ENCODE measurements at places on chromosomes 4 and X. TPM values are rescaled to one million over a fixed set of nuclear protein-coding genes. Genes with fewer than 3 reads are reported as not detected.

DNA sequence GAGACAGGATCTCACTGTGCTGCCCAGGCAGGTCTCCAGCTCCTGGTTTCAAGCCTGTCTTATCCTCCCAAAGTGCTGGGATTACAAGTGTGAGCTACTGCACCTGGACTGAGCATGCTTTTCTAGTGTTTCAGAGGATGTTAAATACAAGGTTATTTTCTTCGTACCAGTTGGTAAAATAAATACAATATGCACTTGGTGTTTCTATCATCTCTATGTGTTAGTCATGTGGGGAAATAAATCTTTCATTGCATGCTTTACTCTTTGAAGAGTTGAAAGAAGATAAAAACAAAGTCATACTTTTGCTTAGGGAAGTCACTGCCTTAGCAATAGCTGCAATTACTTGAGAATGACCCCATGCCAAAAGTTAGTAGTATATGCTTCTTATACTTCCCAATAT is 162.3 kb downstream of the PCDH7 start:
- DNase-seq, result no peak

GPM6B gene
- 1.9 TPM for total RNA-seq

TMEM156 gene
- total RNA-seq, result 0.69 TPM

FAM47E gene
- total RNA-seq, result 3.0 TPM

MOSPD2 gene
- 12.7 TPM for total RNA-seq

Data from adrenal gland (tissue), 19 donors.